ENCODE measurements at places on chromosomes 3 and 15.

- DNase-seq, result no peak
These were observed 901 bp upstream of the NMB start for GRCh38 chr15:84658788-84659411.

DNA sequence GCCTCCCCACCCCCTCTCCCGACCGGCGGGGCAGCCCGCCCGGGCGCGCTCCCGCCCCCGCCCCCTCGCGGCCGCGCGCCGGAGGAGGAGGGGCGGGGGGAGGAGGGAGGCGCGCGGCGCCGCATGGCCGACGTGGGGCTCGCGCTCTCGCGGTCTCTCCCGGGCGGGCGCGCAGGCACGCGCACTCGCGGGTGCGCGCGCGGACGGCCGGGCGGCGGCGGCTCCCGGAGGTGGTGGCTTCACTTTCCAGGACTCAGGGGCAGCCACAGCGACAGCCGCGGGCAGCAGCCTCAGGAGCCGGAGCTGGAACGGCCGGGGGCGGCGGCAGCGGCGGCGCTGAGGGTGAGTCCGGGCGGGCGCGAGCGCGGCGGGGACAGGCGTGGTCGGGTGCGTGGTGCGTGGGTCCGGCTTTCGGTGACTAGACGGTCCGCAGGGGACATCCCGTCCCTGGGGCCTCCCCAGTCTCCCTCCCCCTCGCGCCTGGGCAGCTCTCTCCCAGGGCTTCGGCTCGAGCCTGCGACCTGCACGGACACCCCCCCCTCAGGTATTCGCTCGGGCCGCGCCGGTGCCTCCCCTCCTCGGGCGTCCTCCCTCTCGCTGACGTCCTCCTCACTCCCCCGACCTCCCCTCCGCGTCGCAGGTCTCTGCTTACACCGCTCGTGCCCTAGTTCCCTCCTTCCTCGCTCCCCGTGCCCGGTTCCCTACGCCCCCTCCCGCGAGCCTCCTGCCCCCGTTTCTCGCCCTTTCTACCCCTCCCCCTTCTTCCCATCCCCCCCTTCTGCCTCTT, at the start of gene UBE2E2:
UBE2E2 (plus strand) TSS at position 407 of the 787 bp plus-strand sequence.
- DNase-seq, result no peak

- no peak for DNase-seq
These were observed 40.8 kb downstream of the POLR2M start for GRCh38 chr15:57747206-57747896.

DNA sequence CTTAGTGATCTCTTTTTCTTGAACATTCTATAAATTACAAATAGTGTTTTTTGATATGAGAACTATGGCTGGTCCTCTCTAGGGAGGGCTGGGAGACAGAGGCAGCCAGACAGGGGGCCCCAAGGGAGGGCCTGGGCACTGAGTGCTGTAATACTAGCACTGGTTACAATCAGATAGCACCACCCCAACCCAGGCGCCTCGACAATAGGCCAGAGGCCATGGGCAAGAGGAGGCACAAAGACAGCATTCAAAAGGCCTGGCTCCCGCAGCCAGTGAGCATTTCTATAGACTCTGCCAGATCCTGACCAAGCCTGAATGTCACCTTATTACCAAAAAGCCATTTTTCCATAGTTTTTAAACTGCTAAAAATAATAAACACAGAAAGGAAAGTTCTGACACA, 158.5 kb downstream of the THRB start:
- no peak for DNase-seq

DNA sequence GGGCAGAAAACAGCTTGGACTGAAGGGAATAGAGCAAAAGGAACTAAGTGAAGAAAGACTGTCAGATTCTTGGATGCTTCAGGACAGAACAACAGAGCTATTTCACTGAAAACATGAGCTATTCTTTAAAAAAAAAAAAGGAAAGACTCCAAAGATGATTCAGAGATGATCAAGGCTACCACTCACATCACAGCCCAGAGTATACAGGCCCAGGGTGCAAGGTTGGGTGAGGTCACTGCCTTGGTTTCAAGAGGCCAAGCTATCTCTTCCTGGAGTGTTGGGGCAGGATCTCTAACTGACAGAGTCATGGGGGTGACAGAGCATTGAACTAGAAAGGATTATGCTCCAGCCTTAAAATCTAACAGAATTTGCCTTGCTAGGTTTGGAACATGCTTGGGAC, 118.1 kb downstream of the AGBL1 start:
- no peak for DNase-seq

DNA sequence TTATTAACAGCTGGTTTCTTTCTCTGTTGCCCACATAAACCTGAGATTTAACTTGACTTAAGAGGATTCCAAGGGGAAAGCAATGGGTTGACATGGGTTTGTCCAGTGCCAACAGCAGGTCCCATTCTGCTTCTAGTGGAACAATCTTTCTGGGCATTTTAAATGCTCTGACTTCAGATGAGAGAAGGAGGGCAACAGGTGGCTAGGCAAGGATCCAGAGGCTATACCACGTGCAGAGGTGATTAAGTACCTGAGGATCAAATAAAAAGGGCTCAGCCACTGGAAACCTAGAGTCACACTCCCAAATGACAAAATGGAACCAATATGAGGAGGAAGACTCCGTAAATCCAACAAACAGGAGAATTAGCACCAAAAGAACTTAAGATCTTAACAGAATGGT, 28.5 kb downstream of the CMTM6 start:
- DNase-seq, result no peak

DNA sequence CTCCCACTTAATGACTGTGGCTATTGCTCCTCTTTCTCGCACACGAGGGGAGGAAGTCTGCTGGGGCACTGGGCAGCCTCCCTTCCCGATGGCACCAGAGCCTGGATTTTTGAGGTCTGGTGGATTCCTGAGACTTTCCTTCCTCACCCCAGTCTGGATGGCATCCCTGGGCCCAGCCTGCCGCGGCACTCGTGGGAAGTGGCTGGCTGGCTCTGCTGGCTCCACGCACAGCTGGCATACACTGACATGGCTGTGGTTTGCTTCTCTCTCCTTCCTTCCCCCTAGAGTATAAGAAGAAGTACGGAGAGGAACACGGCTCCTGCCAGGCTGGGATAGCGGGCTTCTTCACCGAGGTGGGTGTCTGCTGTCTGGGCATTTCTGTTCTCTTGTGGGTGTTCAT, 319.8 kb upstream of the LRRFIP2 start:
- DNase-seq, result no peak

GRCh38 chr15:90413411-90414379, 25.7 kb downstream of the IQGAP1 start:
- DNase-seq, result no peak

DNA sequence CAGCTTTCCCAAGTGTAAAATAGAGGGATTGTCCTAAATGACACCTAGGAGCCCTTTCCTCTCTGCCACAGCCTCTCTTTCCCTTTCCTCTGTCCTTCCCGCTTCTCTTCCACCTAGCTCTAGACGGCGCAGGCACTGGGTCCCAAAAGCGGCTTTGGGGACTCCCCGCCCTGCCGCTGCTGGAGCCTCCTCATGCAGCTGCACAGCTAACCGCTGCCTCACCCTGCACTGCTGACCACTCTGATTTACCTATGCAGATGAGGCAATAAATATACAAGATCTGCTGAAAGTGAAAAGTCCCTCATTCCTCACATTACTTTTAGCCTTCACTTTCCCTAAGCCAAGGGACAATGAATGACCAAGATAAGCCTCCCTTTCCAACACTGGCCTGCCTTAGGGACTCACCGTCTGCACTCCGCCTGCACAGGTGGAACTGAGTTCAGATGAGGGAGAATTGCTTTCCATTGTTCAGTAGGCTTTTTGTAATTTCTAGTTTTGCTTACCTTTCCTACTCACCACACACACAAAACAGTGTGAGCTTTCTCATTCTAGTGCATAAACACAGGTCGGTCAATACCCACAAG, 197.5 kb upstream of the BCL6 start:
- DNase-seq, result no peak

DNA sequence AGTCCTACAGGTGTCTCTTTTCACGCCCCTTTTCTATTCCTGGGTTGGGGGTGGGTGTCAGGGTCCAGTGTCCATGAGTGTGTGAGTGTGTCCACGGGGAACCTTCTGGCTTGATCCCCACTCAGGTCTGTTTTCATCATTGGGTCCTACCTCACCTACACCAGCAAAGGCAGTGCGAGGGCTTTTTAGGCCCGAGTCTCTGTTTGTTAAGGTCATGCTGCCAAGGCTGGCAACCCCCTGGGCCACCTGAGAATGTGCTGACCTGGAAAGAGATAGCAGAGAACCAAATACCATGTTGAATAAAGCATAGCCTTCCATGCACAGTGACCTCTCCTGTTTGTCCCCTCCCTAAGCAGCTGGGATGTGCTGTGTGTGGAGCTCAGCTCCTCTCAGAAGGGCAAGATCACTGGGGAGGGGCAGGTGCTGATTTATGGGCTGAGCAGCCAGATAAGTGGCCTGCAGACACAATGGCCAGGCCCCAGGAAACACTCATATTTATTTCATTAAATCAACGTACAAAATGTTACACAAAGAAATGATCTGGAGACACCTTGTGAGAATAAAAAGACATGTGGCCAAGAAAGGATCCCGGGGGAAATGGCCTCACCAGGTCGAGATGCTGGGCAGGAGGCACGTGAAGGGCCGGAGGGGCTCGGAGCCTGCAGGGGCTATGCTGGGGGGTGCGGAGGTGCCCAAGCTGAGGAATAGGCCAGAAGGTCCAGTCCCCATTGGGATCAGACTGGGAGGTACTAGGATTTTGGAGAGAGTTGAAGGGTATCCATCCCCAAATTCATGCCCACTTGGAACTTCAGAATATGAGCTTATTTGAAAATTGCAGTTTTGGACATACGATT, 36.1 kb downstream of the RAB6B start:
- DNase-seq, result no peak
